ENCODE measurements at places on chromosomes 12 and 14. TPM values are rescaled to one million over a fixed set of nuclear protein-coding genes. Genes with fewer than 3 reads are reported as not detected.

Gene SETD3
- total RNA-seq: 149 TPM

DNA sequence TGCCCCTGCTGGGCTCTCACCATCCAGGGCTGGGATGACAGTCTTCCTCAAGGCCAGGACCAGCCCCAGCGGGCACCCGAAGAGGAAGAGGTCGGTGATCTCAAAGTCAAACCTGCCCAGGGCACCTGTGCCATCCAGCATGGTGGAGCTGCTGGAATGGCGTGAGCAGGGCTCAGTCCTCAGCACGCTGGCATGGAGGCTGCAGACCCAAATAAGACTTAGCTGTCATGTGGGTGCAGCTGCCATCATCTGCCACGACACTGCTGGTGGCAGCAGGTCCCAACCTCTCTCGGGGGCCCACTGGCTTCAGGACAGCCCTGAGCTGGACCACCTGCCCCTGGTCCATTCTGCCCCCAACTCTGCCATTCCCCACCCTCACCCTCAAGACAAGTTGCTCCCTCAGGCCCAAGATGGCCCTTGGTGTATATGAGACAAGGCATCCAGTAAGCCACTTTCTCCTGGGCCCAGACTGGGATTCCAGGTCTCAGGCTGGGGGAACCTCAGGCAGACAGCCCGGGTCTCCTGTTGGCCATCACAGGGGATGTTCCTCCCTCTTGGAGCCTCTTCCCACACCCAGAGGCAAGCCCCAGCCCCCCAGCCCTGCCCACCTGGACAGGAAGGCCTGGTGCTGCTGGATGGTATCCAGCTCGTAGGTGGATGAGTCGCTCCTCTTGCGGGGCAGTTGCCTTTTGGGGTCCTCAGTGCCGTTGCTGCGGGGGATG, 14.5 kb downstream of the ARL6IP4 start:
- no peak for DNase-seq

- DNase-seq: no peak
These were observed 3.3 kb upstream of the ASCL1 start for GRCh38 chr12:102954134-102954533.

Gene NEK9
- 51.7 TPM for total RNA-seq

- peak; percentile 58 for DNase-seq
These were observed 95.1 kb upstream of the COCH start for GRCh38 chr14:30779210-30779609.

GRCh38 chr12:121602766-121603165, 21.9 kb upstream of the KDM2B start:
- no peak for DNase-seq

- DNase-seq: no peak
These were observed 37.5 kb downstream of the CDC42BPB start for GRCh38 chr14:103019826-103020225.

GRCh38 chr12:113203852-113204760, 17.2 kb upstream of the TPCN1 start:
- DNase-seq: no peak

Gene TAS2R43
- 0.48 TPM for total RNA-seq

- DNase-seq: no peak
These were observed 1.1 kb downstream of the ANO6 start for GRCh38 chr12:45216983-45217485.

- peak; percentile 44 for DNase-seq
These were observed 33.4 kb downstream of the ANO4 start for GRCh38 chr12:100827901-100828520.

Gene ERO1A
- 32.8 TPM for total RNA-seq

Gene PLA2G1B
- not detected for total RNA-seq

DNA sequence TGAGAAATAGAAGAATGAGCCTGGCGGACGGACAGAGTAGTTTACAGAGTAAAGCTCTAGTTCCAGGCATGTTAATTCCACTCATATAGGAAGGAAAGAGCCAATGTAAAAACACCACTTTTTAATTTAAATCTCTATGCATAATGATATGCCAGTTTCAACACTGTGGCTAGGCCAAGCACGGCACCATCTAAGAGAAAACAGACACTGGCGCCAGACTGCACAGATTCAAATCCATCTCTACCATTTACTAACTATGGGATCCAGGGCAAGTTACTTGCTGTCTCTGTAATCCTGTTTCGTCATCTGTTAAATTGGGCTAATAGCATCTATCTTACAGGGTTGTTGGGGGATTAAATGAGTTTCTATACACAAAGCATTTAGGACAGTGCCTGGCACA, 27.5 kb downstream of the RMST start:
- no peak for DNase-seq

Gene TOGARAM1
- 35.3 TPM for total RNA-seq

Gene KLHDC1
- 4.9 TPM for total RNA-seq

Gene LRIG3
- total RNA-seq: 14.4 TPM

Gene CLEC6A
- total RNA-seq: not detected

Gene SERPINA10
- not detected for total RNA-seq

DNA sequence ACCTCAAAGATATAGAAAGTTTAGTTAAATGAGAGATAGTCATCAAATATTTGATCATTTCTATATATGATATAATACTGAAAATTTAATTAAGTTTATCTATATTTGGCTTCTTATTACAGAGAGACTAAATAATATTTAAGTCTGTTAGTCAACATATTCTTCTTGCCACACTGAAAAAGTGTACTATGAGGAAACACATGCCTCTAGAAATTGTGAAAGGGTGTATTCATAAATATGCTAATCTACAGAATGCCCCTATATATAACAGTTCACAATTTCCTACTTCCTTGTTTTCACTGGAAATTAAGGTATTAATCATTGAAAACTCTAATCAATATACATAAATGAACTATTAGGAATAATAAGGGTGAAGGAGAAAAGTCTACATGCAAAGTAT, 31.4 kb upstream of the ETV6 start:
- DNase-seq: no peak

Gene POU6F1
- 5.1 TPM for total RNA-seq

GRCh38 chr12:14135996-14136395, 154.6 kb upstream of the GRIN2B start:
- DNase-seq: no peak

DNA sequence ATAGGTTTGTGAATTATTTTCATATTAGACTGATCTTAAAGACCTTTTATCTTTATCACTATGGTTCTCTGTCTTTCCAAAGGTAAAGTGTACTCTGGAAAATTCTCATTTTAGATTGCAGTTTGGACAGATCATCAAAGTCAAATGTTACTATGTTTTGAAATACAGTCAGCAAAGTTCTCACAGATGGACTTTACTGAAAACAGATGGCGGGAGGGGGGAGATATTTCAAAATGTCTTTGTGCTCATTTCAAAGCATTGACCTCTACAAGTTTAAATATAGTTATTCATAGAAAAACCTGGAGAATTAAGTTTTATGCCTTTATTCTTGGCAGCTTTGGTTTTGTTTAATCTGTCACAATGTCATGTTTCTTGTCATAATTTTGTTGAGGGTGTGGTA, 51.8 kb upstream of the LRTM2 start:
- DNase-seq: no peak

GRCh38 chr14:100561005-100561404, 26.2 kb downstream of the BEGAIN start:
- no peak for DNase-seq

DNA sequence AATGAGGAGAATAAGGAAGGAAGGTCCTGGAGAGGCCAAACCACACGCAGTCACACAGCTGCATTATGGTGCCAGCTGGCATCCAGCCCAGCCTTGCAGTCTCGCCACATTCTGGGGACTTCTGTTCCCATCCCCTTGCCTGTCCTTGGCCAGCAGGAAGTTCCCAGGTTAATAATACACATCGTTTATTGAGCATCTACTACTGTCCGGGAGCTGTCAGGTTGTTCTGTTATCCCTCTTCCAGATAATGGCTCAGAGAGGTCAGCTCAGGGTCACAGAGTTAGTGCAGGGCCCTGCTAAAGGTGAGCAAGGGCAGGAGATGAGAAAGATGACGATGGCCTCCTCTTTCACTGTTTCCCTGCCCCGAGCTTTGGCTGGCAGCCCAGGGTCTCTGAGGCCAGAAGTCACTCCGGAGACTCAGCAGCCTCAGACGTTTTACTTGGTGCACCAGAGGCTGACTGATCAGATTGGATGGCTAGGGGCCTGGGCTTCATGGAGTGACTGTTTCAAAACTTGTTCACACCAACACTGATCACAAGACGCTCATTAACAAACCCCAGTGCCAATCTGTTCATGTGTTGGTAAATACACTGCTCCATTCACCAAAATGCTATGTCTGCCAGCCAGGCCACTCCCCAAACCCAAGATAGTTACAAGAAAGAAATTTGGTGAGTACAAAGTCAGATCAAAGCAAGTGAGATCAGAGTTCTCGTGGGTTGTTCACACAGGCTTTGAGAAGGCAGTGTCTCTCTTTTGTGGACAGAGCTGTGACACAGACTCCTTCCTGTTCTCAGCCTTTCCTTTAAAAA, 79.2 kb downstream of the B4GALNT3 start:
- peak; percentile 87 for DNase-seq

DNA sequence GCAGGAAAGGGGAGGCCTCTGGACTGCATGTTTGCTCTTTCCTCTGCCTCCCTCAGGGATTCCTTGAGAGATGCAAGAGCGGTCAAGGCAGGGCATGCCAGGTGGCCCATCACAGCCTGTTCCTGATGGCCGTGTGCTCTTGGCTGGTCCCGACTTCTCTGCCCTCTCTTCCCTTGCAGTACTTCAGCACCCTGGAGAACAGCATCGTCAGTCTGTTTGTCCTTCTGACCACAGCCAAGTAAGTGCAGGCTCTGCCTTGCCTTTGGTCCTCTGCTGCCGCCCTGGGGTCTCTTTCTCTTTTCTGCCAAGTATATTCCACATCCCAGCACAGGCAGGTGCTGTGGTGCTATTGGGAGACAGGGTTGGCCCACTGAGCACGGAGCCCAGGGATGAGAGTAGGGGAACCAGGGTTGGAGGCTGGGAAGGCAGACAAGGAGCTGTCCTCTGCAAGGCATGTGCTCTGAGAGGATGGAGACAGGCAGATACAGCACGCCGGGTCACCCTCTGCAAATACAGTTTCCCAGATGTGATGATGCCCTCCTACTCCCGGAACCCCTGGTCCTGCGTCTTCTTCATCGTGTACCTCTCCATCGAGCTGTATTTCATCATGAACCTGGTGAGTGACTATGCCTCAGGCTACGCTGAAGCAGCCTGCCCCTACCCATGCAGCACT, 51.9 kb downstream of the TPCN1 start:
- DNase-seq: peak; percentile 49

GRCh38 chr12:69026336-69026735, 93.4 kb upstream of the CPM start:
- no peak for DNase-seq

- no peak for DNase-seq
These were observed 853.7 kb downstream of the GALC start for GRCh38 chr14:87139299-87139698.

DNA sequence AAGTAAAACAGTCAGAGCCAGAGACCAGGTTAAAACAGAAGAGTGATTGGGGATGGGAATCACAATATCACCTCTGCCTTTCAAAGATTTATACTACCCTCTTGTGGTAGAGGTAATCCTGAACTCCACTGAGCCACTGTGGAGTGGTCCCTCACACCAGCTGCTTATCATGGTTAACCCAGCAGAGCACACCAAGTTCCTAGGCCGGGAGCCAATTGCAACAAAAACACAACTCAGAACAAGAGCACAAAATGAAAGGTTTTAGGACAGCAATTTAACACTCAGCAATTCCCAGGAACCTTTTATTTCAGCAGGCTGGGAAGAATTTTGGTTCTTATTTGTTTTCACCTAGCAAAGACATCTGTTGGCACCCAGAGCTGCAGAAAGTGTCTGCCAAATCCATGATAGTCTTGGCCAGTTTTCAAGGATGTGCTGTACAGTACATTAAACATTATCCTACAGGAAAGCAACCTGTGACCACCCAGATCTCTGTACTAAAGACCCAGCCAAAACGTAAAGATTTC, 220.5 kb upstream of the ATXN7L3B start:
- DNase-seq: peak; percentile 69

DNA sequence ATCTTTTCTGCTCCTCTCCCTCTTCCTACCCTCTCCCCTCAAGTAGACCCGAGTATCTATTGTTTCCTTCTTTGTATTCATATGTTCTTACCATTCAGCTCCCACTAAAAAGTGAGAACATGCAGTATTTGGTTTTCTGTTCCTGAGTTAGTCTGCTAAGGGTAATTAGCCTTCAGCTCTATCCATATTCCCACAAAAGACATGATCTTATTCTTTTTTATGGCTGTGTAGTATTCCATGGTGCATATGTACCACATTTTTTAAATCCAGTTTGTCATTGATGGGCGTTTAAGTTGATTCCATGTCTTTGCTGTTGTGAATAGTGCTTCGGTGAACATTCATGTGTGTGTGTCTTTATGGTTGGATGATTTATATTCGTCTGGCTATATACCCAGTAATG, 32.2 kb downstream of the CRADD start:
- DNase-seq: no peak

GRCh38 chr12:56474389-56474788, 6.0 kb downstream of the SPRYD4 start:
- DNase-seq: no peak

- DNase-seq: peak; percentile 92
These were observed 397.6 kb downstream of the NUAK1 start for GRCh38 chr12:105740970-105741725.

DNA sequence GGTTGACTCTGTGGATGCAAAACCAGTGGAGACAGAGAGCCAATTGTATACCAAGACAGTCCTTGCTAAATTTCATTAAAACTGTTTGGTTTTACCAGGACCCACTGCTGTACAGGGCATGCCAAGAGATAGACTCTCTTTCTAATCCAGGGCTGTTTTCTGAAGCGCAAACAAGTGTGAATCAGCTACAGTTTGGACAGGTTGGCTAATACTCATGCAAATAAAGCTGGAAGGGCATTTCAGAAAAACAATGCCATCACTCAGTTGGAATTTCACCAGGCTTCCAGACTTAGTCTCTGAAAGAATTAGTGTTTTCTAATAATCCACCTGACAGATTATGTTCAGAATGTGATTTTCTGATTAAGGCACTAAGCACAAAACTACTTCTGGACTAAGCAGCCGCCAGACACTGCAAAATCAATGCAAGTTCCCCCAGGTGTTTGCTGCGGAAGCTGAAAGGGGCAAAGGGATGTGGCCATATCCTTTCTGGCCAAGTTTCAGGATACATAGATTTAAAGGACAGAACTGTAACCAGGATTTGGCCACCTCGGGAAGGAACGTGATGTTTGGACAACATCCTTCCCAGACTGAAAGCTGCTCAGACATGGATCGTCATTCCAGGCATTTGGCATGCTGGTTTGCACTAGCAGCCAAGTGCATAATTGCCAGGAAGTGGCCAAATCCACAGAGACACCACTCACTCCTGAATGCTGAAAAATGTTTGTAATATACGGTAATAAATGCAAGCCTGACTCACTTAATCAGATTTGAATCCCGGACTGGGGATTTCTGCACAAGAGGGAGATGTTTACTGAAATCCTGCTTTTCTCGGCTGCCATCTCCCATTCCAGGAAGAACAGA, 32.0 kb upstream of the CDKN3 start:
- DNase-seq: no peak

DNA sequence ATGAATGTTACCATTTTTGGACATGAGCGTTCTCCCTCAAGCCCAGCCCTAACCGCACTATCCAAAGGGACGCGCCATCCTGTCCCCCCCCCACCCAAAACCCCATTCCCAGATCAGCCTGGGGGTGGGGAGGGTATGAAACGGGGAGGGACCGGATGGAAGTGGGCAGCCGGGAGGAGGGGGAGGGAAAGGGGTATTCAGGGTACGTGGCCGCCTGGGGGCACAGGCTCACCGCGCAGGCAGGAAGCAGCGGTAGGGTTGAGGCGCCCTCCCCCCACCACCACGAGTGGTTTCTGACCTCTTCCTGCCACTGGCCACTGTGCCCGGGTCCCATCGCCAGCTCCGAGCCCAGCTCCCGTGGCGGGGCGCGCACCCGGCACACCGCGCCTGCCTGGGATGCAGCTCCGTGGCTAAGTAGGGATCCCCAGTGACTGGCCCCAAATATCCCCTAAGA, 1.4 kb downstream of the ACTN1 start:
- peak; percentile 89 for DNase-seq

Data from myocyte (in vitro differentiated cells).